ENCODE measurements at places on chromosomes 13 and 19.

GRCh38 chr13:65710514-65710913 is 1519.6 kb downstream of the PCDH9 start:
- DNase-seq: peak; percentile 5

- DNase-seq: no peak
These were observed 2.7 kb downstream of the PSG8 start for GRCh38 chr19:42762789-42763188.

DNA sequence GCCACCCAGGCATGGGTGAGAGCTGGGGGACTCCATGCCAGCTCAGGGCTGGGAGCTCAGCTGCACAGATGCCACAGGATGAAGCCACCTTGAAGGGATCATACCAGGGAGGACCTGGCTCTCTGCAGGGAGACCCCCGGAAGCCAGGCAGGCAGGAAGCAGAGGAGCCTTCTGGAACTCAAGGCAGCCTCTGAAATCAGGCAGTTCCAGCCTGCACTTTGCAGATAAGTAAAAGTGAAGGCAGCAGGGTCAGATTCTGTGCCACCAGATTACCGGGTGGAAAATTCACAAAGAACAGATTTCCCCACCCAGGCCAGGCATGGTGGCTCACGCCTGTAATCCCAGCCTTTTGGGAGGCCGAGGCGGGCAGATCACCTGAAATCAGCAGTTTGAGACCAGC is 2.5 kb downstream of the TMEM259 start:
- no peak for DNase-seq

DNA sequence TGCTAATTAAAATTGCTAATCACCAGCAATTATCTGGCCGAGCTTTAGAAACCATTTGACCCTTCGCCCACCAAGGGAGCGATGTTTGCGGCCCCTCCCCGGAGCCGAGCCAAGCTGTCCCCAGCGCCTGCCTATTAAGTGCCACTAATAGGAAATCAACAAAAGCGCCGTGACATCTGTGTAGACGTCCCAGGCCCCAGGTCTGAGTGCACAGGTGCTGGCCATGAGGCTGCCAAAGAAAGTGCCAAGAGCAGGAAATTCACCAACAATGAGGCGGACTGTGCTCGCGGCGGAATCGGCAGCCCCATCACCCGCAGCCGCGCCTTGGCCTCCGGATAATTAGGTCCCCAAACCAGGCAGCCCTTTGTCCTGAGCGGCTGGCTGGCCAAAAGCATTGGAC is 44.5 kb upstream of the SPACA7 start:
- DNase-seq: no peak

GRCh38 chr13:34416971-34417380 is 525.1 kb upstream of the NBEA start:
- no peak for DNase-seq

DNA sequence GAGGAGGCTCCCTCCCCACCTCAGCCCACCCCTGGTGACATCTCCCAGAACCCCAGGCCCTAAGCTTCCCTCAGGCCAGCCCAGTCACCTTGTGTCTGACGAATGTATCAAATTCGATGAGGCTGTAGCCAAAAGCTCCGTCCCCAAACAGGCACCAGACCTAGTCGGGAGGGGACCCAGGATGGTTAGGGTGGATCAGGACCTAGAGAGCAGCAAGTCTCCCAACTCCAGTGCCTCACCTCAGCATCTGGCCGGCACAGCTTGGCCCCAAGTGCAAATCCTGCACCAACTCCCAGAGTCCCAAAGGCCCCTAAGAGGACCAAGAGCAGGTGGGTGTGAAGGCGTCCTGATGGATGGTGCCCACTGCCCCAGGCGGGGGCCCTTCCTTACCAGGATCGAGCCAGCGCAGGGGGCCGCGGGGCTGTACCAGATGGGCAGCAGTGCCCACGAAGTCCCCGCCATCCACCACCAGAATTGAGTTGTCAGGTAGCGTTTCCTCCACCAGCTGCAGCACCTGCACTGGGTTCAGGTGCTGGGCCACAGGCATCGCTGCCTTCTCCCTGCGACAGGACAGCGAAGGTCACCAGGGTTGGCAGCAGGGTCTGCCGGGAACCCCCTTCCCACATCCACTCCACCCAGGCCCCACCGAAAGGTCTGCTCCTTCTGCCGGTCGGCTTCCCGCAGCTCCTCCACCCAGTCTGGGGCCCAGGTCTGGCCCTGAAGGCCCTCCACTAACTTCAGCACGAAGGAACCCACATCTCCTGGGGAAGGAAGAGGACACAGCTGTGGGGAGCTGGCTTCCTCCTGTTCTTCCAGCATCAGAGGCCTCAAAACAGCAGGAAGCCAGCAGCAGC is 8.8 kb downstream of the SYDE1 start:
- DNase-seq: no peak

- DNase-seq: no peak
These were observed 15.8 kb upstream of the MICU2 start for GRCh38 chr13:21619633-21620220.

- DNase-seq: peak; percentile 50
These were observed 38.6 kb downstream of the ZNF823 start for GRCh38 chr19:11699931-11700794.

DNA sequence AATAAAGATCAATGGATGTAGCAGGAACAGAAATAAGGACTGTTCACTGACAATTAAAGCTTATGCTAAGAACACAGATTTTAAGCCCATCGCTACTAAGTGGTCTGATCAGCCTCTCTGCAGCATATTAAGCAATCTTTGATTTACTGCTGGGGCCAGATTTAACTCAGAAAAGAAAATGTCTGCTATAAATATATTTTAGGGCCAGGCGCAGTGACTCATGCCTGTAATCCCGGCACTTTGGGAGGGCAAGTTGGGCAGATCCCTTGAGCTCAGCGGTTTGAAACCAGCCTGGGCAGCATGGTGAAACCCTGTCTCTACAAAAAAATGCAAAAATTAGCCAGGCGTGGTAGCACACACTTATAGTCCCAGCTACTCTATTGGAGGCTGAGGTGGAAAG is 43.0 kb downstream of the METTL21C start:
- peak; percentile 4 for DNase-seq

DNA sequence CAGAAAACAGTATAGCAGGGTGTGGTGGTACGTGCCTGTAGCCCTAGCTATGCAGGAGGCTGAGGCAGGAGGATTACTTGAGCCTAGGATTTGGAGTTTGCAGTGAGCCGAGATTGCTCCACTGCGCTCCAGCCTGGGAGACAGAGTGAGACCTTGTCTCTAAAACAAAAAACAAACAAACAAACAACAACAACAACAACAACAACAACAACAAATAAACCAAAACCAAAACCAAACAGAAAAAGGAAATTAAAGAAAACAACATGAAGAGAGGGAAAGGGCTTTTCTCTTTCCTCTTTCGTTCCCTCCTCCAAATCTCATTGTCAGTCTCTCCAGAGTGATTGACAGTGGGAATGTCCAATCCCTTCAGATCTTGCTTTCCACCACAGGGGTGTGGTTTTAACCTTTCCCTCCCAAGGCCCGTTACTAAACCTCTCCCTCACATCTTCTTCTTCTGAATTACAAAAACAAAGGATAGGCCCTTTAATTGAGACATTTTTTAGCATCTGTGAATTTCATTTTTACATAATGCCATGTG is 341.2 kb downstream of the HS6ST3 start:
- no peak for DNase-seq

GRCh38 chr13:92251671-92252210 is 853.3 kb downstream of the GPC5 start:
- peak; percentile 19 for DNase-seq

DNA sequence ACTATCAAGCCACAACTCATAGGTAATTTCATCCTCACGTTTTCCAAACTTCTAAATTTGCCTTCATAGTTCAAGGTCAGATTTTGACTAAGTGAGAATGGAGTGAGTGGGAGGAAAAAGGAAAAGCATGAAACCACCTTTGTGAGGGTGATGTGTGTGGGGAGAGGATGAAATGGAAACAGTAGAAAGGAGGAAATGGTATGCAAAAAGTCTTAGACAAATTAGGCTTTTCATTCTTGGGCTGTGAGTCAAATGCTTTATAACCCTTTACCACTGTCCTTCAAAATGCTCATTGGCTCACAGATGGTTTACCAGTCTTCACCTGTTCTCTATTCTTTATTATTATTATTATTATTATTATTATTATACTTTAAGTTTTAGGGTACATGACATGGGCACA is 127.2 kb downstream of the RAP2A start:
- no peak for DNase-seq

GRCh38 chr13:34207872-34208271 is 389.9 kb downstream of the RFC3 start:
- peak; percentile 73 for DNase-seq

DNA sequence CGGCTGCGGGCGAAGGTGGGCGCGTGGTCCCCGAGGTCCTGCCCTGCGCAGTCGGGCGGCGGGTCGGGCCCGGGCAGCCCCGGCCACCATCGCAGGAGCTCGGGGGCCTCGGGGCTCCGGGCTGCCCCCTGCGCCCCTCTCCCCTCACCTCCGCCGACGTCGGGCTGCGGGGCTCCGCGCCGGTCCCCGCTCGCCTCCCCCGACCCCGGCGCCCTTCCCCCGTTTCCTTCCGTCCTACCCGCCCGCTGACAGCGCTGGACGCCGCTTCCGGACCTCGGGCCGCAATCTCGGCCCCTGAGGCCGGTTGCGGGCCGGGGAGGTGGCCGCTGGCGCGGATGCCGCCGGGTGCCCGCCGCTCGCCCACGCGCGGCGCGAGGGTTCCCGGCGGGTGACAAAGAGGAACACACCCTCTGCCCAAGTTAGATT is 720 bp downstream of the FARP1 start:
- no peak for DNase-seq

- DNase-seq: no peak
These were observed 49.4 kb downstream of the FAM124A start for GRCh38 chr13:51271528-51272085.

- no peak for DNase-seq
These were observed 7.4 kb upstream of the FCGBP start for GRCh38 chr19:39941615-39942365.

- DNase-seq: peak; percentile 53
These were observed 5.4 kb upstream of the ARGLU1 start for GRCh38 chr13:106573284-106573846.

GRCh38 chr19:48757741-48758144 is 2.4 kb downstream of the FGF21 start:
- no peak for DNase-seq

GRCh38 chr13:62387647-62388046 is 972.0 kb upstream of the PCDH20 start:
- no peak for DNase-seq

GRCh38 chr13:51249770-51250741 is 27.9 kb downstream of the FAM124A start:
- no peak for DNase-seq

- DNase-seq: no peak
These were observed 20.7 kb downstream of the TBC1D4 start for GRCh38 chr13:75461314-75461713.

DNA sequence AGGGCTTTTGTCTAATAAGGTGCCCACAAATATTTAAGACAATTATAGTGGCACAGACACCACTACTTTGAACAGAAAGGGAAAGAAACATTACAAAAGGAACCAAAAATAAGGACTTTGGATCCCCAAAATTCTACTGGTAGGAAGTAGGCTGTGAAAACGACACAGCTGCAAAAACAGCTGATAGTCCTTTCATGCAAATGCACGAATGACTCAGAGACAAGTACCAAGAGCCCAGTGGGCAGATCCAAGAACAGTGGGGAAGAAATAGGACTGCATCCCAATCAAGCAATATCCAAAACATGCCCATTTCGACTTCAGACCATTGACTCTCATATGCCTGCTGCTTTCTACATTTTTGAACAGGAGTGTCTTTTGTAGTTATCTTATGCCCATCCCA is 269.4 kb upstream of the NBEA start:
- DNase-seq: no peak

DNA sequence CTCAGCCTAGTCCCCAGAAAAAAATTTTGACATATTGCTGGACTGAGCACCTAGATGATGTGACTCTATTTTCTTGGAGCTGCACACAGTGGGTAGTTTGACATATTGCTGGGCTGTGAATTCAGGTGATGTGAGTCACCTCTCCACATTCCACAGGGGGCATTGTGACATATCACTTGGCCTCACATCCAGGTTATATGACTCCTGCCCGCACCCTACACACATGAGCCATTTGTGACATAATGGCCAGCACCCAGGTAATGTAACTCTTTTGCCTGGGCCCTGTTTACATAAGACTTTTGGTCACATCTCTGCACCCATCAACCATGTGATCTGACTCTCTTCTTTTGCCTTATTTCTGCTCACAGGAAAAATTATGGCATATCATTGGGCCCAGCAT is 55.1 kb upstream of the ZNF43 start:
- DNase-seq: no peak

DNA sequence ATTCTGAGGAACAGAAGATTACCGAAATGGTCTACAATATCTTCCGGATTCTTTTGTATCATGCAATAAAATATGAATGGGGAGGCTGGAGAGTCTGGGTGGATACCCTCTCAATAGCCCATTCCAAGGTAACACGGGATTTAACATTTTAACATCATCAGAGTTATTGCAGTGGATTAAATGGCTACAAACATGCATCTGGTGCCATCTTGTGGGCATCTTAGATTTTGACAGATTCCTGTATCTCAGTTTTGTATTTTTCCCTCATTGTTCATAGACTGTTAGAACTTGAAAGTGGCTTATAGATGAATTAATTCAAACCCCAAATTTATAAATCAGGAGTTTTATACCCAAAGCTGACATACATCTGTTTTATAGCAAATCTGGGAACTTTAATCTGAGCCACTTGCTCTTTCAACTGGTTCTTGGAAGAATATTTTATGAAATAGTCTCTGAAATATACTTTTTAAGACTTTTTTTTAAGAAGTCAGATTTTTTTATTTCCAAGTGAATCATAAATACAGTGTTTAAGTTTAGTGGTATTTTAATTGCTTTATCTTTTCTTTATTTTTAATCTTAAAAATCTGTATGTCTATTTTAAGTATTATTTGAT is 215.2 kb downstream of the NBEA start:
- DNase-seq: peak; percentile 49

DNA sequence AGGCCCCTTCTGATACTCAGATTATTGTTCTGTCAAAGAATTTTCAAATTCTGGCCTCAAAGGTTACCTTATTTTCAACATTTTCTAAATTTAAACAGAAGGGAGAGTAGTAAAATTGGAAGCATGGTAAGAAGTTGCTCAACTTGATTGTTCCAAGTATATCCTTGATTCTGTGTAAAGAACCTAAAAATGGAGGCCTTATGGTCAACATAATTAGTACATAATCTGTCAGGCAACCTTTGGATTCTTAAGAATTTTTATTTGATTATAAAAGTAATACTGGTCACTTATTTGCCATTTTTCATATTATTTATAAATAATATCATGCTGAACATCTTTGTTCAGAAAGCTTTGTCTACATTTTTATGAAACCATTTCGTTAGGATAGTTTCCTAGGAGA is 83.9 kb downstream of the STARD13 start:
- no peak for DNase-seq

GRCh38 chr19:33293255-33294057 is 8.9 kb downstream of the CEBPA start:
- DNase-seq: no peak

DNA sequence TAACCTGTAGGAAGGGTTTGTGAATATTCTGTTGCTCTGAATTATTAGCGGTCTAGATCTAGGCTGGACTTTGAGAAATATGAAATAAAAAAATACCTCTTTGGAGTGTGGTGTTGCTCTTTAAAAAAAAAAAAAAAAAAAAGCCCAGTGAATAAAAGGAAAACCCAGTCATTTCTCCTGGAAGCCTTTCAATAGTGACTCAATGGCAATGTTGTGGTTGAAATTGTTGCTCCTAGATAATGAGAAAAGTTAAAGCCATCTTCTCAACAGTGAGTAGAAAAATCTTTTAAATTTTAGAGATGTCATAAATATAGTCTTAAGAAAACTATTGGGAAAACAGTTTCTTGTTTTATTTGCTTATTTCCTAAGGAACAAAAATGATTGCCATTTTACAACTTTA is 135.3 kb downstream of the RFC3 start:
- DNase-seq: no peak

- DNase-seq: no peak
These were observed 12.8 kb downstream of the SMAD9 start for GRCh38 chr13:36907266-36907665.
